ENCODE measurements at places on chromosomes 1 and 21. TPM values are rescaled to one million over a fixed set of nuclear protein-coding genes. Genes with fewer than 3 reads are reported as not detected.

DNA sequence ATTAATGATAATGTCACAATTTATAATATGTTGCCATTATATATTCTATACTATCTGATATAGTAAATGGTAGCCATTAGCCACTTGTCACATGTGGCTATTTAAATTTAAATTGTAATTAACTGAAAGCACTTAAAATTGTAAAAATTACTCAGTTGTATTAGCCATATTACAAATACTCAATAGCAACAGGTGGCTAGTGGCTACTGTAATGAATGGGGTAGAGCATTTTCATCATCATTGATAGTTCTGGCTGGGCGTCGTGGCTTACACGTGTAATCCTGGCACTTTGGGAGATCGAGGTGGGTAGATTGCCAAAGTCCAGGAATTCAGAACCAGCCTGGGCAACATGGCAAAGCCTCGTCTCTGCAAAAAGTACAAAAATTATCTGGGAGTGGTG is 16.5 kb downstream of the ZBTB37 start:
- no peaks in the 10 kb centered on the region for H3K4me1 ChIP-seq
- H3K36me3 ChIP-seq, result peaks cover 22% of the 10 kb centered on the region
- no peak for DNase-seq
- no peak overlapping the region for H3K4me3 ChIP-seq
- H3K27ac ChIP-seq, result no peak overlapping the region

Gene MYOG
- not detected for total RNA-seq

GRCh38 chr1:109802901-109803561 is 39.3 kb upstream of the EPS8L3 start:
- peaks cover 20% of the 10 kb centered on the region for H3K4me1 ChIP-seq
- H3K36me3 ChIP-seq, result no peaks in the 10 kb centered on the region
- no peak overlapping the region for H3K4me3 ChIP-seq
- H3K27ac ChIP-seq, result peak overlapping the region; percentile 22

- no peaks in the 10 kb centered on the region for H3K27me3 ChIP-seq
- no peak overlapping the region for H3K4me3 ChIP-seq
- no peak overlapping the region for H3K27ac ChIP-seq
- H3K36me3 ChIP-seq, result no peaks in the 10 kb centered on the region
Observed at GRCh38 chr1:191099696-191100095, 622.0 kb upstream of the BRINP3 start.

DNA sequence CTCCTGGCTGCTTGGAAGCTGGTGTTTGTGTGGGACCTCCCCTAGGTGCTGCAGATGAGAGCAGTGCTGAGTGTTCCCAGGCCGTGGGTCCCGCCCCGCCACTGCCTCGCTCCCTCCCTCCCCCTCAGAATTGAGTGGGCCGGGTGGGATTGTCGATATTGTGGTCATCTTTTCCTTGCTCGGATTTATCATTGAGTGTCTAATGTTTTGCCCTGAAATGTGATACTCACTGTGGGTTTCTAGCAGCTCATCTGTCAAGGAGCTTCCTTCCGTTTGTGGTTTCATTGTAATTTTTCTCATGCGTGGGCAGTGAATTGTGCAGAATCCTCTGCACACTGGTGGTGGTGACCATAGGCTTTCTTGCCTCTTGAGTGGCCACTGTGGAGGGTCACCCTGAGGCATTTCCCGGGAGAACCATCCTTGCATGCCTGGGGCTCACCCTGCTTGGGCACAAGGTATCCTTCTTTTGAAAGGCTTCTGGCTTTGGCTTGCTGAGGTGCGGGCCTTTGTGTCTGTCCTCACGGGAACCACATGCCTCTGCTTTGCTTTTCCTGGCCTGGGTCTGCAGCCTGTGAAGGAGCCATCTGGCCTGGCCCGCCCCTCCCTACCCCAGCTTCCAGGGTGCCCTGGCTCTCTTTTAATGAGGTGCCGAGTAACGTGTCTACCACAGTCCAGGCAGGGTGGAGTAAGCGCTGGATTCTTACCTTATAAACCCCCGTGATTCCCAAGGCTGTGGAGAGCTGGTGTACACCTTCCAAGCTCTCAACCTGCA is 25.6 kb downstream of the SLX9 start:
- no peaks in the 10 kb centered on the region for H3K27me3 ChIP-seq
- DNase-seq, result no peak
- H3K27ac ChIP-seq, result no peak overlapping the region
- H3K36me3 ChIP-seq, result peaks cover 19% of the 10 kb centered on the region

GRCh38 chr21:25551569-25551968 is 55.7 kb downstream of the MRPL39 start:
- no peaks in the 10 kb centered on the region for H3K4me1 ChIP-seq
- no peak for DNase-seq
- no peak overlapping the region for H3K27ac ChIP-seq
- no peak overlapping the region for H3K4me3 ChIP-seq

Gene LORICRIN
- total RNA-seq, result not detected

GRCh38 chr1:6614929-6615785 is 1.6 kb downstream of the PHF13 start:
- peaks cover 11% of the 10 kb centered on the region for H3K36me3 ChIP-seq
- H3K4me1 ChIP-seq, result peaks cover 26% of the 10 kb centered on the region
- H3K4me3 ChIP-seq, result peak overlapping the region; percentile 97
- no peak for DNase-seq
- no peaks in the 10 kb centered on the region for H3K27me3 ChIP-seq

Gene OR2L5
- not detected for total RNA-seq

- no peak overlapping the region for H3K4me3 ChIP-seq
- no peak for DNase-seq
- no peak overlapping the region for H3K27ac ChIP-seq
- no peaks in the 10 kb centered on the region for H3K27me3 ChIP-seq
- H3K36me3 ChIP-seq, result no peaks in the 10 kb centered on the region
Observed at GRCh38 chr1:119372503-119373086, 4.0 kb downstream of the HAO2 start.

DNA sequence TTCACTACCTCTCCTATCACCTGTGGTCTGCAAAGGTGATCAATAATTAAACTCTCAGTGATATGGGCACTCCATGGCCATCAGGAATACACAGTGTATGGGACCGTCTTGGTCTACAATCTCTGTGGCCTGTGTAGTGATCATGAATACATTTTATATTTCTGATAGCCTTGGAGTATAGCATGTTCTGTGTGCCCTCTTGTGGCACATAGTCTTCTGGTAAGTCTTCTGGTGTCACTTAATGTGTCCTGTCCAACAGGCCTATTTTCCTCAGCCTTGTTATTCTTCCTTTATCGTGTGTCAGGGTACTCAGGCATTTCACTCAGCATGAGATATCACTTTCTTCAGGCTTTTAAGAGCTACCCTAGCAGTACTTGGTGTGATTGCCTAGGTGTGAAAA is 393.6 kb downstream of the AGBL4 start:
- no peaks in the 10 kb centered on the region for H3K27me3 ChIP-seq
- no peaks in the 10 kb centered on the region for H3K36me3 ChIP-seq
- no peak overlapping the region for H3K27ac ChIP-seq
- no peak for DNase-seq
- H3K4me3 ChIP-seq, result no peak overlapping the region

- no peaks in the 10 kb centered on the region for H3K27me3 ChIP-seq
- DNase-seq, result no peak
- H3K4me3 ChIP-seq, result no peak overlapping the region
Observed at GRCh38 chr1:67126111-67126746, 8.5 kb downstream of the C1orf141 start.

Gene OBSCN
- 159 TPM for total RNA-seq

Gene GGPS1
- total RNA-seq, result 18.9 TPM

Gene SLAMF9
- total RNA-seq, result not detected

- H3K4me3 ChIP-seq, result no peak overlapping the region
- no peak overlapping the region for H3K27ac ChIP-seq
- H3K36me3 ChIP-seq, result no peaks in the 10 kb centered on the region
- no peak for DNase-seq
- no peaks in the 10 kb centered on the region for H3K4me1 ChIP-seq
Observed at GRCh38 chr1:174114788-174115448, 44.4 kb upstream of the RABGAP1L start.

Gene CD34
- 76.8 TPM for total RNA-seq

GRCh38 chr1:41587791-41588190 is 103.3 kb upstream of the EDN2 start:
- H3K4me3 ChIP-seq, result no peak overlapping the region
- no peaks in the 10 kb centered on the region for H3K27me3 ChIP-seq
- no peaks in the 10 kb centered on the region for H3K4me1 ChIP-seq
- no peaks in the 10 kb centered on the region for H3K36me3 ChIP-seq
